ENCODE measurements at places on chromosomes 16 and 17. TPM values are rescaled to one million over a fixed set of nuclear protein-coding genes. Genes with fewer than 3 reads are reported as not detected.

GRCh38 chr16:84617041-84617790 is 662 bp downstream of the COTL1 start:
- peak overlapping the region; percentile 96 for H3K4me3 ChIP-seq
- H3K4me1 ChIP-seq: peaks cover 50% of the 10 kb centered on the region
- peak overlapping the region; percentile 87 for H3K27ac ChIP-seq
- peaks cover 35% of the 10 kb centered on the region for H3K36me3 ChIP-seq

DNA sequence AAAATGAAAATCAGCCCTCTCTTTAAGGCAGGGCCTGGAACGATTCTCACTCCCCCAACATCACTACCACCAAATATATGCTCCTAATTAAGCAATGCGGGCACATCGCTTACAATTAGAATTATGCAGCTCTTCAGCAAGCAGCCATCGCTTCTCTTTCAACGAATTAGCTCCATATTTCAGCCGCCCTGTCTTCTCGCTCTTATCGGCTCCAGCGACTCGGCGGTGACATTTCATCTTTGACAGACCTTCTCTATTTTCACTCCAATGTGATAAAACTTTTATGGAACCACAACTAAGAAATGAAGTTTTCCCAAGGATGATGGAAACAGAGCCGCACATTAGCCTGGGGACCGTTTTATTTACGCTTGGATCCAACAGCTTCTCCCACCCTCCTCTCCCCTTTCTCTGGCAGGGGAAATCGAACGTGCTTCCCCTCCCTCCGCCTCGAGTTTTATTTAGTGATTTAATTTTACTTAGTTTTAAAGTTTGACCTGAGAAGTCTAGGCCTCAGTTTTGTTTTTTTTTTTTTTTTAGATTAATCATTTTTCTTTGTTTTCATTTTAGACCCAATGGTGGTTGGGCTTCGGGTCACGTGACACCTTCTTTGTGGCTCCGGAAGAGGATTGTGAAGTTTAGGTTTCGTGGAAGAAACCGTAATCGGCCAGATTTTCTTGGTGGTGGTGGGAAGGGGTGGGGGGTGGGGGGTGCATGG is 3.1 kb upstream of the HOXB2 start:
- H3K4me1 ChIP-seq: peaks cover 34% of the 10 kb centered on the region
- H3K36me3 ChIP-seq: peaks cover 12% of the 10 kb centered on the region
- peaks cover 11% of the 10 kb centered on the region for H3K27me3 ChIP-seq
- H3K4me3 ChIP-seq: peak overlapping the region; percentile 74

Gene LYRM9
- total RNA-seq: 8.0 TPM

GRCh38 chr16:64102654-64103053 is 1019.2 kb downstream of the CDH11 start:
- H3K4me3 ChIP-seq: no peak overlapping the region
- H3K4me1 ChIP-seq: no peaks in the 10 kb centered on the region

Gene RNF227
- total RNA-seq: 4.5 TPM

GRCh38 chr17:7478276-7479212 is 887 bp downstream of the ZBTB4 start:
- peaks cover 13% of the 10 kb centered on the region for H3K36me3 ChIP-seq
- no peaks in the 10 kb centered on the region for H3K27me3 ChIP-seq
- peak; percentile 79 for DNase-seq
- peak overlapping the region; percentile 89 for H3K27ac ChIP-seq
- H3K4me1 ChIP-seq: peaks cover 49% of the 10 kb centered on the region

DNA sequence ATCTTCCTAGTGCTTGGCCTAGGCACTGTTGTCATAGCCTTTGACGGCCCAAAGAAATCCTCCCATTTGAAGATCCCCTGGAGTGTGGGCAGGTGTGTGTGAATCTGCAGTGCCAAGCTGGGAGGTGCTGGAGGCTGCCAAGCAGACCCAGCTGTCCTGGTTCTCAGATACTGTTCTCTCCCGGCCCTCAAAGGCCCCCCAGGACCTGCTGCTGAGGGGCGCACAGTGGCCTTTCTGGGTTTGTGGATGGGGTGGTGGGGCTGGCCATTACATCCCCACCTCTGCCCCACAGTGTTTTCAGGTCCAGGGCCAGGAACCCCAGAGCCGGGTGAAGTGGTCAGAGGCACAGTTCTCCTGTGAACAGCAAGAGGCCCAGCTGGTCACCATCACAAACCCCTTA is 60.5 kb downstream of the MRC2 start:
- no peak overlapping the region for H3K4me3 ChIP-seq
- peaks cover 3% of the 10 kb centered on the region for H3K27me3 ChIP-seq
- no peaks in the 10 kb centered on the region for H3K36me3 ChIP-seq
- H3K4me1 ChIP-seq: no peaks in the 10 kb centered on the region

DNA sequence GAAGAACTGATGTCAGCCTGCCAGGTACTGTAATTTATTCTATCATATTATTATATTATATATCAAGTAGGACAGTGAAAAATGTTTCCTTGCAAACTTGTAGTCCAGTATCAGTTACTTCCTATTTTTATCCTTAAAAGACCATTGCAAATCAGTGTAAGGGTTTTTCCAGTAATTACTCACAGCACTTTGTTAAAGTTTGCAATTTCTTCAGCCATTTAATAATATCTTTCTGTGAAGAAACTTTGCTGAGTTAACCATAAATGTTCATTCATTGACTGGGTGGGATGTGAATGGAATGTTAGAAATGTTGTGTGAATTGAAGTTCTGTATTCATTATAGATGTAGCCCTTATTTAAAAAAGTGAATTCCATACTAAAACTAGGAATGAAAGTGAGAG is 26.7 kb downstream of the HAPSTR1 start:
- H3K4me1 ChIP-seq: peaks cover 36% of the 10 kb centered on the region
- H3K36me3 ChIP-seq: peaks cover 39% of the 10 kb centered on the region
- no peak for DNase-seq

- H3K27me3 ChIP-seq: no peaks in the 10 kb centered on the region
- no peak overlapping the region for H3K4me3 ChIP-seq
- H3K27ac ChIP-seq: no peak overlapping the region
Observed at GRCh38 chr16:74521691-74522090, 85.2 kb downstream of the GLG1 start.

DNA sequence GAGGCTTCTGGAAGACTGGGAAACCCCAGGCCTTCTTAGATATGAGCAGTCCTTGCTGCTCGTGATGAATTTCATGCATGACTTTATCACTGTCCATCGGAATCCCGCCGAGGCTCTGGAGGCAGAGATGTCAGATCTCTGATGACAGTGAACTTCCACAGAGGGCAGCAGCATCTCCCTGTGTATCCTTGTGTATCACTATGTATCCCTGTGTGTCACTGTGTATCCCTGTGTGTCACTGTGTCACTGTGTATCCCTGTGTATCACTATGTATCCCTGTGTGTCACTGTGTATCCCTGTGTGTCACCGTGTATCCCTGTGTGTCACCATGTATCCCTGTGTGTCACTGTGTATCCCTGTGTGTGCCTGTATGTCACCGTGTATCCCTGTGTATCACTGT is 160.2 kb upstream of the CHMP6 start:
- peak; percentile 10 for DNase-seq
- peak overlapping the region; percentile 68 for H3K4me3 ChIP-seq
- H3K27me3 ChIP-seq: no peaks in the 10 kb centered on the region
- peaks cover 14% of the 10 kb centered on the region for H3K36me3 ChIP-seq
